ENCODE measurements at places on chromosomes 2 and 18. TPM values are rescaled to one million over a fixed set of nuclear protein-coding genes. Genes with fewer than 3 reads are reported as not detected.

- no peak for DNase-seq
Observed at GRCh38 chr18:79418236-79418635, 22.5 kb downstream of the NFATC1 start.

DNA sequence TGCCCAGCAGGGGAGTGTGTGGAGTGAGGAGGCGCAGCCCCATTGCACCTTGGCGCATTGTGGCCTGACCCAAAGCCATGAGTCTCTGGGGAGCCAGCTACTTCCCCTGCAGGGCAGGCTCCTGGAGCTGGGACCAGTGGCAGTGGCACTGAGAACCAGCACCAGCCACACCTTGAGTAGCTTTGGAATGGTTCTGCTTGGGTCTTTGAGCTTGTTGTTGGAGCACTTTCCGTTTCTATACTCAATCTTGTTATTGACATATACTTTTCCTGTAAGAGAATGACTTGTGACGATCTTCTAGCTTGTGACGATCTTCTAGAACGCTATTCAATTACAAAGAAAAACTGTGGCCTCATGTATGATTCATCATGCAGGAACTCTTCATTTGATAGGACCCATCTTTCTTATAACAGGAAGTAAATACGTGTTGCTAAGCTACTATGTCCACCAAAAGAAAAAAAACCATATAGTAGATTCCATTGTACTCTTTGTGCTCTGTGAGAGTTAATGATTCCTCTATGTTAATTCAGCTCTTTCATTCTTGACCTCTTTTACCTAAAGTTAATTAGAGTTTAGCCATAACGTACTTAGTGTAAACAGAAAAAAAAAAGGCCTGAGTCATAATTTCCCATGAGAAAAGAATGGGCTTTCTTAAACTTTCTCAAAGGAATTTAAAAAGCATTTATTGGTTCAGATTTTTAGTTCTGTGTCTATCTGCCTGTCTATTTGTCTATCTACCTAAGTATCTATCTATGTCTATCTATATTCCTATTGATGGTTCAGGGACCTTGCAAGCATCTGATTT is 113.1 kb downstream of the GATA6 start:
- DNase-seq = no peak

- DNase-seq = peak; percentile 31
Observed at GRCh38 chr2:121356058-121356640, 71.1 kb upstream of the TFCP2L1 start.

DNA sequence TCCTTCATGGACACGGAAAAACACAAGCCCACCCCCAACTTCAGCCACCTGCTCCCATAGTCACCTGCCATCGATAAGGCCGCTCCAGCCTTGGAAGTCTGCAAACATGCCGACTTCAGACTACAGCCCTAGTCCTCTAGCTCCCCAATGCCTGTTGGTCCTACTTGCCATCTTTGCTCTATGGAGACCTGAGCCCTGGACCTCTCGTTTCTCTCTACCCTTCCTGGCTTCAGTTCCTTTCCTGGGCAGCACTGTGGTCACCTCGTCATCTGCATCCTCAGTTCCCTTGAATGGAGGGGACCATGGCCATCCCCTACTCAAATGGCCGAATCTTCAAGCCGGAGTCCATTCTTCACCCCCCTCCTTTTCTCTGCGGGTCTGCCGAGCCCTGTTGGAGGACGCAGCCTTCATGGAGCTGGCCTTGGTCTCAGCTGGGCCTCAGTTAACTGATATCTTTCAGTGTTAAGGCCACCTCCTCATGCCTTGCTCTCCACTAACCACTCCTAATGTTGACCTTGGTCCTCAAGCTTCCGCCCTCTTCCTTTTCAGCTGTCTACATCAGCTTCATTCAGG is 47.7 kb upstream of the GBX2 start:
- DNase-seq = no peak

DNA sequence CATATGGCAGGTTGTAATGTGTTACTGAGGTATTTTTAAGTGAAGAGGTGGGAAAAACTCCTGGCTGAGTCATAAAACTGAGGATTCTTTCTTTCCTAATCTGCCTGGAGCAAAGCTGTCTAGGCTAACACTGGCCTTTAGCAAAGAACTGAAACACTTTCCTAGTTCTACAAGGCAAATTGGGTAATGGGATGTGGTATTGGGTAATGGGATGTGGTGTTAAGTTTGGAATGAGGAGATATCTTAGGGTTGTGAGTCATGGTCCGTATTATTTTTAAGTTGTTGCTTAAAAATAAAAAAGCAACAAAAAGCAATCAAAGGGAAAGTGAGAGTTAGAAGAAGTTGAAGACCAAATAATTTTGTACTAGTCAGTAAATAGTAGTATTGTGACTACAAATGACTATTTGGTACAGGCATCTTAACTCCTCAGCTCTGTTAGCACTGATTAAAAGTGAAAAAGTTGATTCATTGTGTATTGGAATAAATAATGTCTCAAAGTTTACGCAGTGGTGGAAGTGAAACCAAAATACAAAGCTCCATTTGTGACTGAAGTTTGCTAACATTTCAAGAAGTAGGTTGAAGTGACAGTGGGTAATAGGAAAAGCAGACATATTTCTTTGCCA is 216.8 kb downstream of the CAMKMT start:
- DNase-seq = no peak

- no peak for DNase-seq
Observed at GRCh38 chr2:150729495-150729955, 242.1 kb upstream of the RND3 start.

GRCh38 chr2:186345745-186346144 is 140.3 kb upstream of the ZC3H15 start:
- no peak for DNase-seq

DNA sequence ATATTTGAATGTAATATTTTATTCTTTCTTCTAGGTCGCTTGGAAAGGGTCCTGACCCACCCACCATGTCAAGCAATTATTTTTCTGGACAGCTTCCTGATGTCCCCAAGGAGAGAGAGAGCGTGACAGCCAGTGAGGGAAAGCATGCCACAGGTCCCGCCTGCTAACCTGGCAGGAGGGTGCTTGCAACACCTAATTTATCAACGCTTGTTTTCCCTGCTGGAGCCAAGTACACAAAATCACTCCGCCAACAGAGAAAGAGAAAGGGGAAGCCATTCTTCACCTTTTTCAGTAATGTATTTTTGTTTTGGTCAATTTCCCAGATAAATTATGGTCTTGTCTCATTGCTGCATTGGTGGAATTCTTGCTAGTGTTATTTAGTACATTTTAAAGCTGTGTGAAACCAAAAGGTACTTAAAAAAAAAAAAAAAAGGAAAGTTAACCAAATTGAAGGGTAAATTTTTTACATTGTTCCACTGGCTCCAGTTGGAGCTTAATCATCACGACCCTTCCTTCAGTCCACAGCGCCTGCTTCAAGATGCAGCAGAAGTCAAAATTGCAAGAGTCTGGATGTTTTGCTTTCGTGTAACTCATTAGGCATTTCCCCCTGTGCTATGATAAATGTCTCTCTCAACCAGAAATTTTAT is 88.5 kb upstream of the COPS8 start:
- no peak for DNase-seq

- DNase-seq = no peak
Observed at GRCh38 chr2:159010340-159010739, 41.9 kb downstream of the TANC1 start.

DNA sequence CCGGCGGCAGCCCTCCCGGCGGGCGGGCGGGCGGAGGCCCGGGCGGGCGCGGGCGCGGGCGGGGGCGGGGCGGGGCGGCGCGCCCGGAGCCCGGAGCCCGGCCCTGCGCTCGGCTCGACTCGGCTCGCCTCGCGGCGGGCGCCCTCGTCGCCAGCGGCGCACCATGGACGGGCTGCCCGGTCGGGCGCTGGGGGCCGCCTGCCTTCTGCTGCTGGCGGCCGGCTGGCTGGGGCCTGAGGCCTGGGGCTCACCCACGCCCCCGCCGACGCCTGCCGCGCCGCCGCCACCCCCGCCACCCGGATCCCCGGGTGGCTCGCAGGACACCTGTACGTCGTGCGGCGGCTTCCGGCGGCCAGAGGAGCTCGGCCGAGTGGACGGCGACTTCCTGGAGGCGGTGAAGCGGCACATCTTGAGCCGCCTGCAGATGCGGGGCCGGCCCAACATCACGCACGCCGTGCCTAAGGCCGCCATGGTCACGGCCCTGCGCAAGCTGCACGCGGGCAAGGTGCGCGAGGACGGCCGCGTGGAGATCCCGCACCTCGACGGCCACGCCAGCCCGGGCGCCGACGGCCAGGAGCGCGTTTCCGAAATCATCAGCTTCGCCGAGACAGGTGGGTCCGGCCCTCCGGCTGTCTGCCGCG is at the start of gene INHBB:
Gene INHBB (plus strand): TSS at position 111 of the 641 bp plus-strand sequence. CDS start 53 bp downstream, at position 164.
- no peak for DNase-seq

GRCh38 chr2:479031-479430 is 191.1 kb upstream of the ALKAL2 start:
- no peak for DNase-seq

Gene CTIF
- polyA plus RNA-seq = 35.6 TPM

Gene GPR17
- 2.4 TPM for polyA plus RNA-seq

Gene CNGA3
- polyA plus RNA-seq = 0.66 TPM

Gene GAREM1
- polyA plus RNA-seq = 7.3 TPM

Gene CKAP2L
- 6.4 TPM for polyA plus RNA-seq

Gene DLX1
- 0.35 TPM for polyA plus RNA-seq

Gene SERPINB2
- not detected for polyA plus RNA-seq

All from forelimb muscle (tissue), 1 donor.